ENCODE measurements at places on chromosomes 6 and 20.

GRCh38 chr20:14906908-14907434 lies 569.6 kb upstream of the FLRT3 start:
- DNase-seq: no peak

- no peak for DNase-seq
These were observed 29.8 kb downstream of the GFOD1 start for GRCh38 chr6:13457577-13457976.

DNA sequence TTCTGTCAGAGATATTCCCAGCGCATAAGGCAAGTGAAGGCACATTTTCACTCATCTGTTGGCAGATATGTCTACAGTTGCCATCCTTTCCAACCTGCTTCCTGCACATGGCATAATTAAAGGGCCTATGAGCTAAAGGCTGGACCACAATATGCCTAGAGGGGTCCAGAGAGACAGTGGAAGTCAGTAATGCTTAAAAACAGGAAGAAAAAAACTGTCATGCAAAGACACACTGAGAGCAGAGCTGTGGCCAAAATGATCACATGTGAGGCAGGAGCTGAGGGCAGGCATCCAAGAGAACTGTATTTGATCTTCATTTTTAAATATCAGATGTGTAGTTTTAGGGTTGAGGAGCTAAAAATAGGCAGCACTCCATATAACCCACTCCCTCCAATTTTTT lies 125.0 kb upstream of the BACH2 start:
- DNase-seq: no peak

GRCh38 chr6:130366107-130367005 lies 539 bp downstream of the TMEM200A start:
- DNase-seq: no peak

DNA sequence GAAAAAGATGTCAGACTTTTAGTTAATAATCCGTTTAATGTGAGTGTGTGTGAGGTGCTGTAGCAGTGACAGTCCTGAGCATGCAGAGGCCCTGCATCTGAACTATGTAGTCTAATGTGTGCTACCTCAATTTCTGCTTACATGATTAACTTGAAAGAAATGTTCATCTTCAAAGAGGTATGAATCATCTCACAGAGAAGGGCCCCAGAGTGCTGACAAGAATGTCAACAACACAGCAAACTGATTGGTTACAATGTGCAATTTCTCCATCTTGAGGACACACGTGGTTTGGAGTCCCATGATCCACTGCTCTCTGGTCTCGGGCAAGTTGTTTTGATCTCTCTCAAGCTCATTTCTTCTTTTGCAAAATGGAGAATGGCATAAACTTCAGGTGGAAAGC lies 61.7 kb upstream of the EMILIN3 start:
- DNase-seq: no peak

DNA sequence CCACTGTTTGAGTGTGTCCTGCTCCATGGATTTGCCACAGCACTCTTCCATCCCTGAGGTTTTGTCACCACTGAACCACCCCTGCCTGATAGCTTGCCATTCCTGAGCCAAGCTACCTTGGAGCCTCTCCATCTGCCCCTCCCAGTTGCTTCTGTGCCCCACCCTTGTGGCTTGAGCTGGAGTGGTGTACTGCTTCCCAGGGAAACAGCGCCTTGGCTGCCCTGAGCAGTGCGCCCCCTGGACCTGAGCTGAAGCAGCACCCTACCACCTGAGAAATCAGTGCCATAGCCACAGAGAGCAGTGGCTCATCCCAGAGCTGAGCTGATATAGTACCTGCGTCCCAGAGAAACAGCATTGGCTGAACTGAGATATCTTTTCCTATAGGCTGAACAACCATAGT lies 40.3 kb downstream of the IL22RA2 start:
- DNase-seq: no peak

- no peak for DNase-seq
These were observed 855 bp upstream of the GFOD1 start for GRCh38 chr6:13488015-13488895.

DNA sequence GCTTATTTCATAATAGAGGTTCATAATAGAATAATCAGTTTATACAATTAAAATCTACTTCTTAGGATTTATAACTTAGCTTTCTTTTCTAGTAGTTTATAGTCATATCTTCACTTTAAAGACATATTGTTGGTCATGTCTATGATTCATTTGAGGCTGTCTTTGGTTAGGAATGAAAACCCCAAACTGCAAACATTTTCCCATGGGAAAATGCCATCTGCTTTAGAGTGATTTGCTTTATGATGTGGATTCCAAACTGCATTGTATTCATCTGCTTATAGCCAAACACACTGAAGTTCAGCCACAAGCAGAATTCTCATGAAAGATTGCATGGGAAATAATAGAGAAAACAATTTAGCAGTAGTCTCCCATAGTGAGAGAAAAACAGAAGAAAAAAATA lies 128.0 kb downstream of the RFPL4B start:
- DNase-seq: no peak
